ENCODE measurements at places on chromosomes 11 and 22.

GRCh38 chr11:14081581-14082231 is 119.2 kb downstream of the SPON1 start:
- DNase-seq = no peak

- DNase-seq = no peak
Measured at GRCh38 chr22:39773976-39774539, 119.5 kb downstream of the ENTHD1 start.

DNA sequence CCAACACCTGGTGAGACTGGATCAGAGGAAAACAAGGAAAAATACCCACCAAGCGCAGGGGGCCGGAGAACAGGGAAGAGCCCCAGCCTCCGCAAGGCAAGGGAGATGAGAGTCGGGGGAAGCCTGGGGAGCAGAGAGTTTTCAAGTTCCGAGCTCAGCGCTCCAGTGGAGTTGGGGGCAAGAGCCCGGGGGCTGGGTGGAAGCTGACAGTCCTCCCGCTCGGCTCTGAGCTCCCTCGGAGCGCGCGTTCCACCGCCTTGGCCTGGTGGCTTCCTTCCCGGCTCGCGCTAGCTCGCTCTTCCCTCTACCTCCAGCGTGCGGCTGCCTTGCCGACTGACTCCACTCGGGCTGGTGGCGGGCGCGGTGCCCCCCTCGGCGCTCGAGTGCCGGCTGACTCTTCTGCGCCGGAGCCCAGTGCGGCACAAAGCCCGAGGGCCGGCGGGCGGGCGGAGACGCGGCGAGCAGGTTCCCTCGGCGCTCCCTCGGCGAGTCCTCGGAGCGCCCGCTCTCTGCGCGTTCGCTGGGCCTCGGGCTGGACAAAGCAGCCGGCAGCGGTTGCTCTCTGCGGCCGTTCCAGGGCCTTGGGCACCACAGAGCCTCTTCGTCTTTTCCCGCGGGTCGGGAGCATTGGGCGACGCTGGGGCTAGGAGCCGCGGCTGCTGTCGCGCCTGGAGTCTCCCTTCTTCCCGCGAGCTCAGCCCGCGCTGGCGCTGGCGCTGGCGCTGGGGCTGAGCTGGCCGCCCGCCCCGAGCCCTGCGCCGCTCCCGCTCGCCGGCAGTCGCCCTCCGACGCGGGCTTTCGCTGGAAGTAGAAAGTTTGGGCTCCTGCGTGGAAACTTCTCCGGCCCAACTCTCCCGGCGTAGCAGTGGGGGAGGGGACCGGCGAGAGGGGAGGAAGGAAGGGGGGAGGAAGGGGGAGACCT is 1.0 kb downstream of the PAX6 start:
- DNase-seq = no peak

GRCh38 chr11:125211191-125211947 is 46.8 kb downstream of the PKNOX2 start:
- no peak for DNase-seq

GRCh38 chr11:8329847-8330361 is 66.2 kb upstream of the LMO1 start:
- DNase-seq = no peak

DNA sequence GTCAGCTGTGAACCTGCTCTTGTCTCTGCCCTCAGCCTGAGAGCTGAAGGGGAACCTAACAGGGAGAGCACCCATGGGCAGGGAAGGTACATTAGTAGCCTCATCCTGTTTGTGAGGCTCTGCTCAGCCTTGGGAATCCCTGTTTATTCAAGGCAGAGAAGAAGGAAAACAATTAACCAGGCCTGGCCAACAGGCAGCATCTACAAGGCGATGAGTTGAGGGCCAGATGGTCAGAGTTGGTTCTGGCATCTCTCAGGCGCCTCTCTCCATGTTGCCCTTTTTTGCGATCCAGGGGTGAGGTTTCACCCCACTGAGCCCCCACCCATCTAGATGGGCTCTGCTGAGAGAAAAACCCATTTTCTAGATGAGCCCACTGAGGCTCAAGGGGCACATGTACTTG is 54.0 kb upstream of the TOP3B start:
- DNase-seq = no peak

DNA sequence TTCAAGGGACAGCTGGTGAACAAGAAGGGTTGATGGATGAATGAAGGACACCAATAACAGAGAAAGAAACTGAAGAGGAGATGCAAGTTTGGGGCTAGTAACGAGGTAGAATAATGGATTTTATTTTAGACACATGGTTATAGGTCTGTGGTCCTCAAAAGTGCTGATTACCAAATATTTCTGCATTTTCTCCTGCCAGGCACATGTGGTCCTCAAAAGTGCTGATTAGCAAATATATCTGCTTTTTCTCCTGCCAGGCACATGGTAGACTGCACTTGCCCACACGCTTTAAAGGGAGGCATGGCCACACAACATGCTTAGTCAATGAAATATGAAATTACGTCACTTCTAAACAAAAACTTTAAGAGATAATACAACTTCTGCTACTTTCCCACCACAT is 373.1 kb upstream of the SYN3 start:
- DNase-seq = no peak

GRCh38 chr22:42324990-42325710 is 54.7 kb upstream of the TCF20 start:
- DNase-seq = peak; percentile 73

DNA sequence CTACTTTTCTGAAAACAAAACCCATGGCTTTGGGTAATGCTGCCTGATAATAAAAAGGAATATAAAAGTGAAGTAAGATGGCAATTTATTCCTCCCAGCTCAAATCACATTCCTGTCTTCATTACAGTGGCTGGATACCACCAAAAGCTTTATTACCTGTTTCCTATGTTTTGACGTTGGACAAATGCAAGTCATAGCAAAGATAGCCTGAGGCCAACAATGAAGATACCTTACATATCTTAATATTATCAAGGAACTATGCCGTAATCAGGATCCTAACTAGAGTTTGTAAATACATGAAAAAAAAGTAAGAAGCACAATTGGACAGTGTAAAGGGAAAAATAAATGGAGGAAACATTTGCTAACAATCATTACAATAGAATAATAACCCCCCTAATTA is 202.4 kb downstream of the SOX6 start:
- DNase-seq = no peak

GRCh38 chr11:85647604-85648299 is at the start of gene TMEM126A:
Gene TMEM126A (plus strand): TSS chr11:85647967. CDS start chr11:85650256, 2,289 bp downstream.
- peak; percentile 90 for DNase-seq

DNA sequence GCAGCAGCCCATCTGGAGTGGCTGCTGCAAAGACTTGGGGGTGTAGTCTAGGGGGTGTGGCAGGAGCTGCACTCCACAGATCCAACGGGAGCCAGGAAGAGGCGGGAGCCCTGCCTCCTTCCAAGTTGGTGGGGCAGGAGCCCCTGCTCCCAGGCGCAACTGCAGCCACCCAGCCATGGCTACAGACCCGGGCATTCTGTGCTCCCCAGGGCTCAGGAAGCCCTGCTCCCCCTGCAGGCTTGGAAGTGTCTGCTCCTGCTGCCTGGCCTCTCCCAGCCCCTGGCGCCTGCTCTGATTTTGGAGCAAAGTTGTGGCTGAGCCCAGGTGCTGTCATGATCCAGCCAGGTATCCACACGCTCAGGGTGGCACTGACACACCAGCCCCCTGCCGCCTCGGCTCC is 58.5 kb downstream of the CCDC34 start:
- DNase-seq = no peak

- DNase-seq = no peak
Measured at GRCh38 chr22:25484521-25485315, 79.8 kb upstream of the GRK3 start.

All from SHP77 (cell line).